H54 (cell line): ENCODE measurements at places on chromosomes 4 and X.

- DNase-seq: no peak
These were observed 53.0 kb upstream of the NKX1-1 start for GRCh38 chr4:1459081-1459721.

GRCh38 chrX:154727418-154727817, 23.5 kb downstream of the GAB3 start:
- no peak for DNase-seq

- DNase-seq: no peak
These were observed 131.8 kb upstream of the PITX2 start for GRCh38 chr4:110754716-110755115.

- DNase-seq: no peak
These were observed 587.9 kb downstream of the TLL1 start for GRCh38 chr4:166460769-166461550.

- no peak for DNase-seq
These were observed 75.3 kb downstream of the SLIT2 start for GRCh38 chr4:20326977-20327376.

GRCh38 chr4:113293674-113294073, 244.2 kb downstream of the ANK2 start:
- no peak for DNase-seq

DNA sequence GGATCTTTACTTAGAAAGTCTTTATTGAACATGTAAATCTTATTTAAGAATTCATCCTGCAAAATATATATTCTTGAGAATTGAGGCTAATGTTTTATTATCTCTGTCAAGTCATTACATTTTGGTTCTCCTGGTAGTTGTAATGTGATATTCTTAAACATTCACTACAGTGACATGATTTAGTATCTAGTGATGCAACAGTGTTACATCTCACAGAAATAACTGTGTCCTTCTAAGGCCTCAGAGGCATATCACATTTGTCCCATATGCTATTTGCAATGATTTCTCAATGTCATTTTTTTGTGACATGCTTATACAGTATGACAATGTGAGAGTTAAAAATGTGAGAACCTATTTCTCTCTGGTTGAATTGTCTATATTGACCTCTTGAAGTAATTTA, 34.1 kb downstream of the PRRG1 start:
- DNase-seq: no peak

GRCh38 chr4:101103381-101104142, 243.8 kb downstream of the PPP3CA start:
- no peak for DNase-seq

DNA sequence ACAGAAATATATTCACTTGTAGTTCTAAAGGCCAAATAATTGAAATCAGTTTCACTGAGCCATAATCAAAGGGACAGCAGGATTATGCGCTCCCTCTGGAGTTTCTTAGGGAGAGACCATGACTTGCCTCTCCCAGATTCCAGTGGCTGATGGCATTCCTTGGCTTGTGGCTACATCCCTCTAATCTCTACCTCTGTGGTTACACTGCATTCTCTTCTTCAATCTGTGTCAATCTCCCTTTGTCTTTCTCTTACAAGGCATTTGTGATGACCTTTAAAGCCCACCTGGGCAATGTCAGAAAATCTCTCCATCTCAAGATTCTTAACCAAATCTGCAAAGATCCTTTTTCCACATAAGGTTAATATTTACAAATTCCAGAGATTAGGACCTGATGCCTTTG, 260.2 kb downstream of the UNC5C start:
- DNase-seq: no peak

GRCh38 chrX:37437160-37437559, 88.0 kb downstream of the PRRG1 start:
- no peak for DNase-seq

DNA sequence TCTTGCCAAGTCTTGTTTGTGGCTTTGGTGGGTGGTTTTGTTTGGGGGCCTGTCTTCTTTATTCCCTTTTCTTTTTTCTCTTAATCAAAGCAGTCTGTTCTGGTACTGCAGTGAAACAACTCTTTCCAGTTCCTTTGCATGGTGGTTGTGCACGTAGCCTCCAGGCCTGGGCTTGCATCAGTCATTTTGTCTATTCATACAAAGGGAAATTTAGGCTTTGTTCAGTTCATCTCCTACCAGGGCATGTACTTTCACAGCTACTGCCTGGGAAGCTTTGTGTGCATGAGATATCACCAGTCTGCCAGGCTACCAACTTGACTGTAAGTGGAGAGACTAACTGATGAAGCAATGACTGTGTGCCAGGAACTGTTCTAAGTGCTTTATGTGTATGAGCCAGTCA, 8.5 kb downstream of the TRIM2 start:
- no peak for DNase-seq

DNA sequence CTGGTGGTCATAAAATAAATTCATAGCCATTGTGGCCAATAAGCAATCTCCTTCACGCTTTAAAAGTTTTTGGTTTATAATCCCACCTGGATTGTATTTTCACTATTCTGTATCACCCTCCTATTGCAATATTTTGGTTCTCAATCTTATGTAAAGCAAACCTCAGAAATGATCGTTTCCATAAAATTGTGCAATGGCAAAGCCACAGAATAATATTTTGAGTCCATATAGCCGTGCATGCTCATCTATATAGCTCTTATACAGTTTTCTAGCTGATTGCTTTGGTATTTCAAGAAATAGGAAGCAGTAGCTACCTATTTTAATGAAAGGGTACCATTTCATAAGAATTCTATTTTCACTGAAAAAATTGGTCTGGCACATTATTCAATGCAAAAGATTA, 10.0 kb upstream of the HAND2 start:
- DNase-seq: no peak

- no peak for DNase-seq
These were observed 987 bp downstream of the FREM3 start for GRCh38 chr4:143699331-143700045.

DNA sequence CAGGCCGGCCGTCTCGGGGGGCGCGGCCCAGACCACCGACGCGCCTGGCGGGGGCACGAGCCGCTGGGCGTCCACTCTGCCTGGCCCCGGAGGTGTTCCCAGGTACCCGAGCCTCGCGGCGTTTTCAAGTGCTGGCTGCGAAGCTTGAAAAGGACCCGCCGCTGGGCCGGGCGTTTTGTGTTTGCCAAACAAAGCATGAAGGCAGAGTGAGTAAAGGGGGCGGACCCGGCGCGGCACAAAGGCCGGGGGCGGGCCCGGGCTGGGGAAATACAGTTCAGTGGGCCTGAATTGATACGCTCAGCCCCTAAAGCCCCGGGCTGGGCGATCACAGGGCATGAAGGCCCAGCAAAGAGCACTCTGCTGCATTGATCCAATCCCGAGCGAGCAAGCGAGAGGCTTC, 65.4 kb downstream of the SOX3 start:
- DNase-seq: no peak

DNA sequence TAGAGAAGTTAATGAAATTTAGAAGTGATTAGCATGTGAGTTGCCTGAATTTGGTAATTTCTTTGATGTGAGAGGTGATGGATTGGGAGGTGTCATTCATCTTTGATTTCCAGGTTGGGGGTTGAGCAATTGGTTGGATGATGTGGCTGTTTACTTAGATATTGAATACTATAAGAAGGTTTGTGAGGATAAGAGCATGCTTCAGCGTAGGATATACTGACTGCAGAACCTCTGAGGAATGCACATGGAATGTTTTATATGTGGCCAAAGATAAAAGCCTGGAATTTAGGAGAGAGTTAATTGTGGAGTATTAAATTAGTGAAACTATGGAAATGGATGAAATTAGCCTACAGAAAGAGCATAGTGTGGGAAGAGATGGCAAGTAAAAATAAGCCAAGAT, 165.4 kb upstream of the MAD2L1 start:
- no peak for DNase-seq

DNA sequence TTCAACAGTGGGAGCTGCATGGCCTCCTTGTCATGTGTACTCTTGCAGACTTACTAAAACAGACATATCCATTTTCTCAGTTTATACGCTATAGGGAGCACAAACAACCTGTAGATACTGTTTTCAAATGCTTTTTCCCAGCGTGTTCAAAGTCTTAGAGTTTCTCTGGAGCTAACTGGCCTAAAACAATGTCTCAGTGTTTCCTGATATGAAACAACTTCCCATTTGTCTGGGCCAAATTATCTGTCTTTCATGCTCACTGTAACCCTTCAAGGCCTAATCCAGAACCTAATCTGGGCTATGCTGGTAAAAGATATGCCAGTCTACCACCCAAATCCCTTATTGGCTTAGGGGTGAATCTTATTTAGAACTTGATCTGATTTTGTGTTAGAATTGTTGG, 38.8 kb downstream of the RAB40A start:
- DNase-seq: no peak

GRCh38 chr4:16573739-16574138, 324.7 kb downstream of the LDB2 start:
- no peak for DNase-seq

GRCh38 chr4:167232805-167233684, 1.2 kb downstream of the SPOCK3 start:
- no peak for DNase-seq

- no peak for DNase-seq
These were observed 20.4 kb upstream of the FRMPD3 start for GRCh38 chrX:107429090-107429489.

GRCh38 chr4:16583764-16584163, 314.7 kb downstream of the LDB2 start:
- DNase-seq: no peak

DNA sequence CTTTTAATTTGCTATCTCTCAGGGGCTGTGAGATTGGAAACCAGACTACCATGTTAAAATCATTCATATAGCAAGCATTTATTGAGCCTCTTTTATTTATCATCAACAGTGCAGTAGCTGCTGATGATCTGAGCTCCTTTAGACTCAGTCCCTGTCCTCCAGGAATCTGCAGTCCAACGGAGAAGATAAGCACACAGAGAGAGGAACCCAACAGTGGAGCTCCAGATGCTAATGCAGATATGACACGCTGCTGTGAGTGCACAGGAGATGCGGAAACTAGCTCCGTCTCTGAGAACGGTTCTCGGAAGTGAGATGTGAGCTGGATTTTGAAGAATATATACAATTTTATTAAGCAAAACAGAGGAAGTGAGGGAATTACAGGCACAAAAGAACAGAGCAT, 35.4 kb downstream of the DCHS2 start:
- DNase-seq: no peak

- no peak for DNase-seq
These were observed 152.7 kb downstream of the APBB2 start for GRCh38 chr4:41061482-41062185.

DNA sequence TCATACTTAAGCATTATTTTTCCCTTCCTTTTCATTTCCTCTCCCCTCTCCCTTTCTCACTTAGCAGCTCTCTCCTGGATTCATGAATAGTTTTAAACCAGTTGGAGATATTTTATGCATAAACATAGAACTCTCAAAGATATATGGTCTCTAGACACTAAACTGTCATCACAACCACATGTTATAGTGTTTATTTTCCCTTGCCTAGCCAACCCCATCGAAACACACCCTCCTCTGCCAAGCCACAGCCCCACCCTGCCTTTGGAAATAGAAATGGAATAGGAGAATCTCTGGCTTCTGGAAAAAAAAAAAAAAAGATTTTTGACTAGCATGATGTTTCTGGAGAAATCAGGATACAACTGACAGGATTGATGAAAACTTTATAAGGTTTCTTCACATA, 64.8 kb upstream of the RBPJ start:
- DNase-seq: no peak

- DNase-seq: no peak
These were observed 71.9 kb downstream of the STARD8 start for GRCh38 chrX:68719181-68719903.

- DNase-seq: no peak
These were observed 1468.0 kb downstream of the C4orf33 start for GRCh38 chr4:130563889-130564418.

GRCh38 chrX:77087529-77088169, 359.5 kb upstream of the FGF16 start:
- DNase-seq: no peak
